Right lobe of liver (tissue), 6 donors: ENCODE measurements at places on chromosomes 11 and 22. TPM values are rescaled to one million over a fixed set of nuclear protein-coding genes. Genes with fewer than 3 reads are reported as not detected.

The PLA2G3 gene
- total RNA-seq = not detected

The TP53I11 gene
- 6.6 TPM for total RNA-seq

The FDX1 gene
- total RNA-seq = 22.9 TPM

GRCh38 chr22:25554238-25554671 lies 10.2 kb upstream of the GRK3 start:
- no peak for DNase-seq

- DNase-seq = no peak
Observed at GRCh38 chr11:121109916-121110586, 9.0 kb downstream of the TECTA start.

DNA sequence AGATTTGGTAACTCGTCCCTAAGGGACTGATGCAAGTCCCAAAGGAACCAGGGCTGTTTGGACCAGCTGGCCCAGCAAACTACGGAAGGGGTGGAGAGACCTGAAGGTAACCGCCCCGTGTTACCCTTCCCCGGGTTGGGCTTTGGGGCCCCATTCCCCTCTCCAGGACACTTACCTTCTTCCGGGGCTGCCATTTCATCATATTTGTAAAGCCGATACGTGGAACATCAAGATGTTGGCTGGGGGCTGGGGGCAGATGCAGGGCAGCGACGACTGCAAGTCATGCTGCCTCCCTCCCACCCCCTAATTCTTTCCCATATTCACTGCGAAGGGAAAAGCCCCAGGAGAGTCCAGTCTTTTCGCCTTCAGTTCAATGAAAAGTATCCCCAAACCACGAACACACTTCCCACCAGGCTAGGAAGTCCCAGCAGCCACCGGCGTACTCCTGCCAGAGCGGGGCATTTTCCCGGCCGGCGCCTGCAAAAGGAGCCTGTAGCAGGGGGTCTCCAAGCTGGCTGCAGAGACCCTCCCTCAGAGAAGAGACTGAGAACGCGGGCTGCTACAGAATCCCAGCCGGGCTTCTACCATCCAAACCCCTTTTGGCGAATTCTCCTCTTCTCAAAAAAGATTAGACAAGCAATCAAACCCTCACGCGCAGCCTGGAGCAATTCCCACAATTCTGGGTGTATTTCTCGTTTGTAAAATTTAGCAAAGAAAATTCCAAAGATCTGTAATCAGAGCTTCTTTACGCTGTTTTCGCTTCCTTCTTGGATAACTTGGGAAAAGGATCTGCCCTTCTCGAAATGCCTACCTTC lies 236.7 kb downstream of the TTC28 start:
- DNase-seq = peak; percentile 60

GRCh38 chr11:83681031-83681781 lies 395.0 kb upstream of the CCDC90B start:
- DNase-seq = no peak

- DNase-seq = no peak
Observed at GRCh38 chr22:39214383-39215069, 30.3 kb downstream of the PDGFB start.

DNA sequence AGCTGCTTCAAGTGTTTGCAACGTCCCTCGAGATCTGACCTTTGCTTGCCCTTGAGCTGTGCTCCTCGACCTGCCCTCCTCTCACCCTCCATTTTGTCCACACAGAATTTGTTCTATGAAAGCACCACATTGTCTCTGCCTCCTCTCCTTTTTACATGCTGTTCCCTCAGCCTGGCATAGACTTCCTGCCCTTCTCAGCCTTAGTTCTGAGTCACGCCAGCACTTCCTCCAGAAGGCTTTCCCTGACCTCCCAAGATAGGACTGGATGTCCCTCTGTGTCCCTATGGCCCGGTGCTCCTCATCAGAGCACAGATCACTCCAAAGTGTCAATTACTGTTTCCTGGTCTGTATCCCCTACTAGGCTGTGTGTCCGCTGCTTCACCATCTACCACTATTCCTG lies 16.2 kb downstream of the JHY start:
- DNase-seq = no peak

- peak; percentile 39 for DNase-seq
Observed at GRCh38 chr11:119337581-119338317, 2.9 kb downstream of the C1QTNF5 start.

The CCDC188 gene
- not detected for total RNA-seq

DNA sequence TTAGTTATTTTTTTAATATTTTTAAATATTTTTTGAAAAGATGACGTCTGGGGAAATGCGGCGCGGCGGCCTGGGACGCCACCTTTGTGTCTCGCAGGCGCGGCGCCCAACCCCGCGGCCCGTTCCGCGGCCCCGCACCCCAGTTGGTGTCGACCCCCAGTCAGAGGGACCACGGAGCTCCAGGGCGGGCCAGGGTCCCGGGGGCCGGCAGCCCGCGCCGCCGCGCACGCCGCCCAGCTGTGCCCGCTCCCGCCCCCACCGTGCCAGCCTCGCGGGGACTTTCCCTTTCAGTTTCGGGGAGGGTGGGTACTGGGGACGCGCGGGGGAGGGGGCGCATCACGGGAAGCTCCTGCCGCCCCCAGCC lies 1.6 kb downstream of the CCND1 start:
- peak; percentile 71 for DNase-seq

GRCh38 chr22:49597428-49598039 lies 230.1 kb downstream of the BRD1 start:
- no peak for DNase-seq

DNA sequence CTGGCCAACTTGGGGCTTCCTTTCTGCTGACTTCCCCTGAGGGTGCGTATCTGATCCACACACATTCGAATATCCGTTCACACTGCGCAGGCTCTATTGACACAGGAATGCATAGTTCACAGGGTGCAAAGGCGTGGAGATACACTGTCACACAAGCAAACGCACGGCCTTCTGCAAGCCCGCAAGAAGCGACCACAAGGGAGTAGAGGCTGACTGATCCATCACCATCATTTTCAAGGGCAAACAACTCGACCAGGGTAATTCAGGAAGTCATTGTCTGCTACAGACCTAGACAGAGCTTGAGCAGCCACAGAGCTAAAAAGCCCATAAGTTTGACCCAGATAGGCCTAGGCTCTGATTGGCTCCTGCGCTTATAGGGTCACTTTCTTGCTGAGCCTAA lies 392.3 kb downstream of the MN1 start:
- no peak for DNase-seq

DNA sequence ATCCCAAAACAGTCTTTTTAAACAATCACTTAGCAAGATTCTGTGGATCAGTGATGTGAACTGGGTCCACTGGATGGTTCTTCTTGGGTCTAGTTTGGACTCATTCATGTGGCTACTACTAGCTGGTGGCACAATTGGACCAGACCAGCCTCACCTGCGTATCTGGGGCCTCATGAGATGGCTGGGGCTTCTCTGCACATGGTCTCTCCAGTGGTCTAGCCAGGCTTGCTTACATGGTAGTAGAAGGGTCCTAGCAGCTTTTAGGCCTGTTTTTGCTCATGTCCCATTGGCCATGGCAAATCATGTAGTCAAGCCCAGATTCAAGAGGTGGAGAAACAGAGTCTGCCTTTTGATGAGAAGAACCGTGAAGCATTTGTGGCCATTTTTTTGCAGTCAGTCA lies 94.0 kb downstream of the RRAS2 start:
- no peak for DNase-seq

The CHCHD10 gene
- 407 TPM for total RNA-seq

DNA sequence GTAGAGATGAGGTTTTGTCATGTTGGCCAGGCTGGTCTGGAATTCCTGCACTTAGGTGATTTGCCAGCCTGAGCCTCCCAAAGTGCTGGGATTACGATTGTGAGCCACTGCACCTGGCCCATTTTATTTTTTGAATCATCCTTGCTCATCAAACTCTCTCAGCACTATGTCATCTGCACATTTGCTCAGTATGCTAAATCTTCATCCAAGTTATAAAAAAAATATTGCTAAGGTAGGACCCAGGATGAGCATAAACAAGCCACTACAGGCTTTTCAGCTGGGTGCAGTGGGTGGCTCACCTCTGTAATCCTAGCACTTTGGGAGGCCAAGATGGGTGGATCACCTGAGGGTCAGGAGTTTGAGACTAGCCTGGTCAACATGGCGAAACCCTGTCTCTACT lies 510.1 kb upstream of the LARGE1 start:
- no peak for DNase-seq

DNA sequence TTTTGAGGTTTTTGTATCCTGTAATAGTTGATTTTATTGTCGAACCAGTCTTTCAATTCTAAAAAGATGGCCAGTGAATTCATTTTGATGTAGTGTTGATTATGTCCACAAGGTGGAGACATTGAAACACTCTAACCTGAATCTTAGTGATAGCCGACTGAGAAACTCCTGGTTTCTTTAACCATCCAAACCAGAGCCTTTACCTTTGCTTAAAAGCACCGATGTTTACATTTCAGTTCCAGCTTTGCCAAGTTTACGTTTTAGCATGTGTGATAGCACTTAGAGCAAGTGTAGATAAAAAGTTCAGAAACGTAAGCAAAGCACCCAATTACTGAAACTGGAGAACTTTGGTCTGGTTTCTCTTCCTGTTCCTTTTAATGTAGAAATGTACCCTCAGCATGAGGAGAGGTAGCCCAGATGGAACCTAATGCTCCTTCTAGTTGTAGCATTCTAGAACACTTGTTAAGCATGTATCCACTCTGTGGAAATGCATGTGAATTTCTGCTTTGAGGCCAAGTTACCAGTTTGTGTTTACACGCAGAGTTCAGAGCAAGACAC lies 208.6 kb downstream of the DBX1 start:
- no peak for DNase-seq

GRCh38 chr22:47793304-47794101 lies 1031.1 kb downstream of the TBC1D22A start:
- no peak for DNase-seq

DNA sequence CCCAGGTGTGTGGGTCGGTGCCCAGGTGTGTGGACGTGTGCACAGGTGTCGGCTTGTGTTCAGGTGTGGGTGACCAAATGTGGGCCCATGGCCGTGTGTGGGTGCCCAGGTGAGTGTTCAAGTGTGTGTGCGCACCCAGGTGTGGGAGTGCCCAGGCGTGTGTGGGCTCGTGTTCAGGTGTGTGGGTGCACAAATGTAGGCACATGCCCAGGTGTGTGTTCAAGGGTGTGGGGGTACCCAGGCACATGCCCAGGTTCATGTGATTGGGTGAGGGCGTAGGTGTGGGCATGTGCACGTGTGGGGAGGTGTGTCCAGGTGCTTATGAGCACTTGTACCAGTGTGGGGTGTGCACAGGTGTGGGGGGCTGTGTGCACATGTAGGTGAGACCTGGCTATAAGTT lies 42.8 kb downstream of the MOB2 start:
- no peak for DNase-seq

DNA sequence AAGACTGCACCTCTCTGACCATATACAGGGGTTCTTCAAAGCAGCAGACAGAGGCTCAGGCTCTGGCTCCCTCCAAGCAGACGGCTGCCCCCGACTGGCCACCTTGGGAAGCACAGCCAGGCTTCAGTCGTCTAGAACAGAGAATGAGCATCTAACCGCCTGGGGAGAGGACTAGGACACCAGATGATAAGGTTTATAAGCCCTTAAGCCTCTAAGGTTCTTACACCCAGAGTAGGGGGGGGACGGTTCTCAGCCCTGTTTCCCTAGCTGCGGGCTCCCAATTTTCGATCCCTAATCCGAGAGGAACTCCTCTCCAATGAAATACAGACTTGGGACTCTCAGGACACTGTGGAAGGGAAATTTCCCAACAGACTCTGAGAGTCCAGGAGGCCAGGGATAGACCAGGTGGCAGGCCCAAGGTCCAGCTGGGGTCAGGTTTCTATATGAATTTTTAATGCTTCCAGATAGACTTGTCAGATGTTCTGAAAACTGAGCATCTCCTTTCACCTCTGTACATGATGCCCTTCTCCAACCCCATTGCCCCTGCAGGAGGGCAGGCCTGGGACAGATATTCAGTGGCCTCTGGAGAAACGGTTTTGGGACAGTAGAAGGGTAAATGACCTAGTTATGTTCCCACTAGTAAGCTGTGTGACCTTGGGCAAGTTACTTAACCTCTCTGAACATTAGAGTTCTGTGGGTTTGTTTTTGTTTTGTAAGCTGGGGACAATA lies 20.2 kb downstream of the RTN4RL2 start:
- peak; percentile 76 for DNase-seq

The CATSPER1 gene
- total RNA-seq = not detected

DNA sequence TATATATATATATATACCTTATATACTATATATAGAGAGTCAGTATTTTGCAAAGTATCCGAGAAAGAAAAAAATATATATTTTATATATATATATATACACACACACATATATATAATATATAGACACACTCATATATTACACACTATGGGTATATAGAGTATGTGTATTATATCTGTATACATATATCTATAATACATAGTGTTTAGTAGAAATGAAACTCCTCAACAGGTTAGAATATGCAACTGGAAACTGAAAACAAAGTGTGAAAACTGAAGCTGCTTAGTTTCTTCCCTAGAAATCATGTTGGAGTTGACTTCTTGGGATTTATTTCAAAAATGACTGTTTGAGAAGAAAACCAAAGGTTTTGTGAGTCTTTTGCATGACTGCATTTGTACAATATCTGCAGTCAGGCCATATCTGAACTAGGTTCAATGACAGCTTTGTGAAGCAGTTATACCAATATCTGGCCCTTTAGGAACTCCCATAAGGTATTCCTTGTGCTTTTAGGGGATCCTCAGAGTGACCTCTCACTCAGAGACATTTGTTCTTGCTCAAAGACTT lies 284.1 kb downstream of the CASP12 start:
- DNase-seq = no peak

The MMP8 gene
- total RNA-seq = 0.86 TPM

GRCh38 chr11:120108154-120108784 lies 29.6 kb downstream of the TRIM29 start:
- peak; percentile 74 for DNase-seq

The FZD4 gene
- 23.4 TPM for total RNA-seq

GRCh38 chr22:17897426-17897825 lies 123.2 kb upstream of the BID start:
- no peak for DNase-seq

The TLCD5 gene
- 0.07 TPM for total RNA-seq

GRCh38 chr22:45229181-45229580 lies 11.5 kb downstream of the KIAA0930 start:
- no peak for DNase-seq

The KRTAP5-1 gene
- not detected for total RNA-seq

DNA sequence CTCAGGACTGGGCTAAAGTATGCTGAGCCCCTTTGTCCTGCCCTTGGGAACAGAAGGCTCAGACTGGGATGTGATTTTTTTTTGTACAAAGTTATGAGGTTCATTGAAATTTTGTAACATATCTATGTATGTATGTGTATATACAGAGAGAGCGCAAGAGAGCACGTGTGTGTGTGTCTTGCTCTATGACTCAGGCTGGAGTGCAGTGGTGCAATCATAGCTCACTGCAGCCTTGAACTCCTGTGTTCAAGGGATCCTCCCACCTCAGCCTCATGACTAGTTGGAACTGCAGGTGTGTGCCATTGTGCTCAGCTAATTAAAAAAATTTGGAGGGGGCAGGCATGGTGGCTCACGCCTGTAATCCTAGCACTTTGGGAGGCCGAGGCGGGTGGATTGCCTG lies 5.7 kb downstream of the TMEM25 start:
- DNase-seq = no peak

- no peak for DNase-seq
Observed at GRCh38 chr11:28981381-28981780, 873.2 kb downstream of the METTL15 start.

- no peak for DNase-seq
Observed at GRCh38 chr11:8017894-8018483, 30.9 kb downstream of the EIF3F start.

The PATE4 gene
- total RNA-seq = not detected

GRCh38 chr11:111452146-111452545 lies 60.0 kb downstream of the BTG4 start:
- DNase-seq = no peak

GRCh38 chr11:5655474-5655873 lies 29.4 kb downstream of the TRIM5 start:
- DNase-seq = no peak

- no peak for DNase-seq
Observed at GRCh38 chr22:36929621-36930020, 16.2 kb downstream of the CSF2RB start.
